ENCODE measurements at places on chromosomes 7 and 10.

GRCh38 chr7:84058311-84059076, 136.1 kb downstream of the SEMA3A start:
- DNase-seq, result no peak

DNA sequence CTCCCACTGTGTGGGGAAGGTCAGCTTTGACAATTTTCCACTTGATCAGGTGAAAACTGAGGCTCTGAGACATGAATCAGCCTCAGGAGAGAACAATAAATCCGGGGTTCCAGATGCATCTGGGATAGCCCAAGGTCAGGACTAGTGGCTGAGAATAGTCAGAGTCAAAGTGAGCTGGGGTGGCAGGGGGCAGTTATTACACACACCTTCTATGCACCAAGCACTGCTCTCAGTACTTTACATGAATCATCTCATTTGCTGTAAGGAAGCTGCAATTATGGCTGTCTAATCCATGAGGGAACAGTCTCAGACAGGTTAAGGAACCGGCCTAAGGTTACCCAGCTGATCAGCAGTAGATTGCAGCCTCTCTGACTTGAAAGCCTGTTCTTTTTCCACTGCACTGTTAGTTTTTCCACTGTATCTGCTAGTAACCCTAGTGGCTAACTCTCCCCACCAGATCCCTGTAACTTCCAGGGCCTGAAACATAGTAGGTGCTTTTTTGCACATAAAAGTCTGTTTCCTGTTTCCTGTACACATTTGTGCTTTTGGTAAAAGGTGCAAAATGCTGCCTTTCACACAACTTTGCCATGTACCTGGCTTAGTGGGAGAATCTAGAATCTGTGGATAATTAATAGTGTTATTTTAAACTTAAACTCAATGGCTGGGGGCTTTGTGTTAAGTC, 125.9 kb downstream of the EMX2 start:
- DNase-seq, result no peak

- no peak for DNase-seq
Measured at GRCh38 chr7:80401708-80402107, 110.2 kb downstream of the GNAT3 start.

GRCh38 chr7:10237306-10237705, 736.4 kb upstream of the PHF14 start:
- no peak for DNase-seq

DNA sequence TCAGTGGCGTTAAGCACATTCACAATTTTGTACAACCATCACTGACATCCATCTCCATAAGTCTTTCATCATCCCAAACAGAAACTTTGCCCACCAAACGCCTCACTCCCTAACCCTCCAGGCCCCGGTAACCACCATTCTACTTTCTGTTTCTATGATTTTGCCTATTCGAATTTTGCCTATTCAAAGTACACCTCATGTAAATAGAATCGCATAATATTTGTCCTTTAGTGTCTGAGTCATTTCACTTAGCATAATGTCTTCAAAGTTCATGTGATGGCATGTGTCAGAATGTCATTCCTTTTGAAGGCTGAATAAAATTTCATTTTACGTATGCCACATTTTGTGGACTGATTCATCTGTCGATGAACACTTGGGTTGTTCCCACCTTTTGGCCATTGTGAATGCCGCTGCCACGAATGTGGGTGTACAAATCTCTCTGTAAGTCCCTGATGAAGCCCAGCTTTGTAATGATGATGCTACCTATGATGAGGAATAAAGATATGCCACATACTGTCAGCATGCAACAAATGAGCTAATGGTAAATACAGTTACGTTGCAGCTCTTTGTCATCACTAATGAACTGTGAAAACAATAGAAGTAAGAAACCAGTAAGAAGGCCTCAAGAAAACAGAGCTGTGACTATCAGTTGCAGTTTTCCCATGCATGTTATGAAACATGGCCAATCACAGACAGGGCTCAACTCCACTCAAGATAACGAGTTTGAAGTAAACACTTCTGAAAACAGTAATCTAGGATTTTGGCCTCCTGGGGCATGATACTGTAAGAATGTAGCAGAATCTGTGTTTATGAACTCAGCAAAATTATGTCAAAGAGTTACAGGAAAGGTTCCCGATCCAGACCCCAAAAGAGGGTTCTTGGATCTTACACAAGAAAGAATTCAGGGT, 120.0 kb downstream of the ADAM12 start:
- no peak for DNase-seq

DNA sequence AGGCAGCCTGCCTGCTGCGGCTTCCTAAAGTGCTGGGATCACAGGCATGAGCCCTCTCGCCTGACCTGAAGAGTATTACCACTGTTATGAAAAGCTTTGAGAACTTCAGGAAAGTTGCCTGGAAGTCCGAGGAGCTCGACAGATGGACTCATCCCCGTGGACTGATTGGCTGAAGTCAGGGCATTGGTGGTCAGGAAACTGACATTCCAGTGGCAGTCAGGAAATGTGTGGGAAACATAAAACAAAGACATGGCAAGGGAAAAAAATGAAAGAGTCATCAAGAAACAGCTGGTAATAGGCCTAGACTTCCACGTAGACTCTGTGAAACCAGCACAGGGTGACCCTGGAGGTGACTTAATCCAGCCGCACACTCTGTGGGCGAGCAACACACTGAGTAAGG, 123.3 kb downstream of the CDH23 start:
- DNase-seq, result no peak

- peak; percentile 81 for DNase-seq
Measured at GRCh38 chr10:30002426-30003266, 56.7 kb downstream of the JCAD start.

DNA sequence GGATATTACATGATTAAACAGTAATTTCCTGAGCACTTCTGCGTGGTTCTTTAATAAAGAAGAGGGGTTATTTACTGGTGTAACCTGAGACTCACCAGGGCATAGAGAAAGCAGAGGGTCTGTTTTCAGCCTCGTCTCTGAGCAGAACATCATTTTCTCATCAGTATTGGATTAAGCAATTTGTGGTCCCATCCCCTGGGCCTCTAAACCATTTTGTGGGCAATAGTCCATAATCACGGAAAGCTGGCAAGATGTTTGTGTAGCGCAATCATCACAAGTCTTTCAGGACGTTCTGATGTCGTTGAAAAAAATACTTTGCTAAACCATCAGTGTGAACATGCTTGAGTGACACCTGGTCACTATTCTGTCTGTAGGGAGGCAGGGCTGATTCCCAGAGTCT, 37.1 kb upstream of the SEC61G start:
- no peak for DNase-seq

DNA sequence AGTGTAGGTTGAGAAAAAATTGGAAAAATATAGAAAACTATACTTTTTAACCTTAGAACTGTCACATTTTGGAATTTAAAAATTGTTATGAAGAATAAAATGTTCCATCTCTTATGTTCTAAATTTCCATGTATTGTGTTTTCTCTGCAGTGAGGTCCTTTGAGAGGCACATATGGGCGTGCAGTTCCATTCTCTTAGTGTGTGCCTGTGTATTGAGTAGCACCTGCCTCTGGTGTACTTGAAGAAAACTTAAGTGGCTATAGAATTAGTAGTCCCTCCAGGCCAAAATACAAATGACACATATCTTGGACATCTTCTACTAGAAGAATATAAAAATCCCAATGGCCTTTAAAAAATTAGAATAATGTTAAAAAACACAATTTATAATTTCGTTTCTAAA, 149.2 kb downstream of the BICC1 start:
- DNase-seq, result no peak

- no peak for DNase-seq
Measured at GRCh38 chr7:33500703-33501701, 371.6 kb downstream of the BBS9 start.

GRCh38 chr7:16826060-16826459, 21.3 kb upstream of the AGR2 start:
- no peak for DNase-seq

DNA sequence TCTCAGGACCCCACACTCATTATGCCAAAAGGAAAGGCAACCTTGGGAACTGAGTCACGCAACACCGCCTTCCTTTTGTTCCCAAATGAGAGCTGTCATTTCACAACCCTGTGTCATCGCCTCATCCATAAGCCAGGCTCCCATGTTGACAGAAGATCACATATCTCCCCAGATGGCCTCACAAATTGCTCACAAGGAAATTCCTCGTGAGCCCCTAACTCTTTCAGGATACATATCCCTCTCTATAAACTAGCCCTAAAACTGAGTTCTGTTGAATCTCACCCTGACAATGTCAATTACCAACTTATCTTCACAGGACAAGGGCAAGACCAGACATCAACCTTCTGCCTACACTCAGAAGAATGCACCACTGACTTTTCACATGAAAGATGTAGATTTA, 22.6 kb downstream of the CCDC3 start:
- DNase-seq, result no peak

DNA sequence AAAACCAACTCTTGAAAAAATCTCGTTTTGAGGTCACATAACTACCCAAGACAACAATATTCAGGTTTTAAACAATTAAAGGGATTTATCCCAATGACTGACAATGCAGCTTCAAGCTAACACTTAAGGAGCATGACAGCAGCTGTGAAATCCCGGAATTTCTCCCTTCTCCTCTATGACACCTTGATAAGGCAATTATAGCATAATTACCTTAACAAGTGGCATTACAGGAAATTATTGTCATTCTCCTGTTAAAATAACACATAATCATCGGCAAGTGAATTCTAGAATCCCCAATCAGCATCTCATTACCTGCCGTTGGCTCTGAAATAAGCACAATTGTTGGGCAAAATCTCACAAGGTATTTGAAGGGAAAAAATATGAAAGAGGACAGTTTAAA, 417.0 kb upstream of the PFKP start:
- DNase-seq, result no peak

- DNase-seq, result no peak
Measured at GRCh38 chr7:103936558-103936957, 52.9 kb downstream of the RELN start.

DNA sequence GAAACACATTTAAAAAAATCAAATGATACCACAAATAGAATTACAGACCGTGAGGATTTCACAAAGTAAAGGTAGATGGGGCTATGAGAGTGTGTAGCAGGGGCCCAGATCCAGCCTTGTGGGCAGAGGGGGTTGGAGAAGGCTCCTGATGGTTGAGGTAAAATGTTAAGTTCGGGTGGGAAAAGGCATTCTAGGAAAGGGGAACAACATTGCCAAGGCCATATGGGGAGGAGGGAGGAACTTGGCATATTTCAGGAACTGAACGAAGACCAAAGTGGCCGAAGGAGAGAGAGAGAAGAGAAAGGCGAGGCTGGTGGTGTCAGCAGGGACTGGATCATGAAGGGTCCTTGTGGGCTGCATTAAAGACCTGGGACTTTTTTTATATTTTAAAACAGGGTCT, 98.9 kb downstream of the CARD11 start:
- DNase-seq, result peak; percentile 1

DNA sequence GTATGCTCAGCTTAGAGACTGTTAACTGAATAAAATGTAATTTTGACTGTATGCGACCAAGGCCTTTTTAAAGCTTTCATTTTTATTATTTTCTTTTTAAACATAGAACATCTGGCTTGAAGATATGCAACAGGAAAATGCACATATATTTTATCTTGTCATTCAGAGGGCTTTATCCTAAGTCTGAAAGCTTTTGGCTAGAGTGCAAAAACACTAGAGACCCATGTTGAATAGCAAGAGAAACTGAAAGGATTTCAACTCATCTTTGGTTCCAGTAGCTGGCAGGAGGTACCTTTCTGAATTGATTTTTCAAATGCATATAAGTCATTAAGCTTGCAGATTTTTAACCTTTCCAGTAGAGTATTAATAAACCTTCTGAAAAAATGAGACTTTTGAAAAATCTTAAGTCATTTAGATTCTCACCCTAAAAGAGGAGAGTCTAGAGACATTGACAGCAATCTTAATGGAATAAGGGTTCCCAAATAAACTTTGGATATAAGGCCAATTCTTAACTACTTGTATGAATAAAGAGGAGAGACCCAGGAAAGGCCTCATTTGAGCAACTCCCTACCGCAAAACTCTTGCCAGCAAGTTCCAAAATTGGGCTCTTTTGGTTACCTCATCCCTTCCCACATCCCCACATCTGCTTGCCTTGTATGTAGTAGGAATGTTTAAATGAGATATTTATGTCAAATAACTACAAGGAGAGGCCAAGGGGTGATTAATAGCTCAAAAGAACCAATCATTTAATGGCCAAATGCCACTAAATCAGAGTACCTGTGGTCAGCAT, 454.4 kb downstream of the HTR7 start:
- no peak for DNase-seq

DNA sequence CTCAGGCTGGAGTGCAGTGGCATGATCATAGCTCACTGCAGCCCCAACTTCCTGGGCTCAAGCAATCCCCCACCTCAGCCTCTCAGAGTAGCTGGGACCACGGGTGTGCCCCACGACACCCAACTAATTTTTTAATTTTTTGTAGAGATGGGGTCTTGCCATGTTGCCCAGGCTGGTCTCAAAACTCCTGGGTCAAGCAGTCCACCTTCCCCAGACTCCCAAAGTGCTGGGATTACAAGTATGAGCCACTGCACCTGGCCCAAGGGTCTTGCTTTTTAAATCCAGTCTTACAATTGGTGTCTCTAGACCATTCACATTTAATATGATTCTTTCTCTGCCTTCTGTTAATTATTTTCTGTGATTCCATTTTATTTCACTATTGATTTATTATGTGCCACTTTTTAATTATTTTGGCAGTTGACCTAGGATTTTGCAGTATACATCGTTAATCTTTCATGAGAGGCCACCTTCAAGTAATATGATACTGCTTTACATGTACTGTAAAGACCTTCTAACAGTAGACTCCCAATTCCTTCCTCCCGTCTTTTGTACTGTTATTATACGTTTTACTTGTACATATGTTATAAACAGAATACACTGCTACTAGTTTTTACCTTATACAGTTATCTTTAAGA, 18.7 kb downstream of the MMP21 start:
- no peak for DNase-seq

GRCh38 chr10:1434912-1435692, 302.2 kb downstream of the ADARB2 start:
- no peak for DNase-seq

GRCh38 chr10:68249297-68249696, 17.4 kb upstream of the ATOH7 start:
- no peak for DNase-seq

- DNase-seq, result no peak
Measured at GRCh38 chr10:82883603-82884002, 1008.6 kb downstream of the NRG3 start.

- DNase-seq, result no peak
Measured at GRCh38 chr10:74394416-74394969, 243.5 kb downstream of the ADK start.

GRCh38 chr7:5582532-5582935, 158.9 kb upstream of the TNRC18 start:
- DNase-seq, result peak; percentile 26
